ENCODE measurements at places on chromosomes 1 and 21. TPM values are rescaled to one million over a fixed set of nuclear protein-coding genes. Genes with fewer than 3 reads are reported as not detected.
A peak's percentile ranks its signal among the peaks of the same experiment; 100 is the strongest.

Gene TSPEAR
- 0.96 TPM for polyA plus RNA-seq

Gene MARCKSL1
- 388 TPM for polyA plus RNA-seq

DNA sequence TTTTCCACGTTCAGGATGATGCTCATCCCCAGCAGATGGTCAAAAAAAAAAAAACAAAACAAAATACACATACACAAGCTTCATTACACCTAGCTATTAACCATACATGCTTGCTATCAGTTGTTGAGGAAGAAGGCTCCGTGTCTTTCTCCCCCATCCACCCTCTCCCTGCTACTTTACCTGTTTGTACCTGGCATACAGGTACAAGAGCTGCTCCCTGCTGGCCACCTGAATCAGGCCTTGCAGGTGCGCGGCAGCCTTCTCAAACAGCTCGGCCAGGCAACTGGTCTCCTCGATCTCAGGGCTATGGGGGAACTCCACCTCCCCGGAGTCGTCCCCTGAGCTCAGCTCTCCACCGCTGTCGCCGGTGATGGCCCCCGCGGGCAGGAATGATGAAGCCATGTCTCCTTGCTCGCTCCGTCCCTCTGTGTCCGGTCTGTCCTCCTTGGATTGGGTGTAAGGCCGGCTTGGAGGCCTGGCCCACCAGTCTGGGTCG, 464 bp downstream of the ACBD6 start:
- no peak for DNase-seq

Gene POTED
- not detected for polyA plus RNA-seq

DNA sequence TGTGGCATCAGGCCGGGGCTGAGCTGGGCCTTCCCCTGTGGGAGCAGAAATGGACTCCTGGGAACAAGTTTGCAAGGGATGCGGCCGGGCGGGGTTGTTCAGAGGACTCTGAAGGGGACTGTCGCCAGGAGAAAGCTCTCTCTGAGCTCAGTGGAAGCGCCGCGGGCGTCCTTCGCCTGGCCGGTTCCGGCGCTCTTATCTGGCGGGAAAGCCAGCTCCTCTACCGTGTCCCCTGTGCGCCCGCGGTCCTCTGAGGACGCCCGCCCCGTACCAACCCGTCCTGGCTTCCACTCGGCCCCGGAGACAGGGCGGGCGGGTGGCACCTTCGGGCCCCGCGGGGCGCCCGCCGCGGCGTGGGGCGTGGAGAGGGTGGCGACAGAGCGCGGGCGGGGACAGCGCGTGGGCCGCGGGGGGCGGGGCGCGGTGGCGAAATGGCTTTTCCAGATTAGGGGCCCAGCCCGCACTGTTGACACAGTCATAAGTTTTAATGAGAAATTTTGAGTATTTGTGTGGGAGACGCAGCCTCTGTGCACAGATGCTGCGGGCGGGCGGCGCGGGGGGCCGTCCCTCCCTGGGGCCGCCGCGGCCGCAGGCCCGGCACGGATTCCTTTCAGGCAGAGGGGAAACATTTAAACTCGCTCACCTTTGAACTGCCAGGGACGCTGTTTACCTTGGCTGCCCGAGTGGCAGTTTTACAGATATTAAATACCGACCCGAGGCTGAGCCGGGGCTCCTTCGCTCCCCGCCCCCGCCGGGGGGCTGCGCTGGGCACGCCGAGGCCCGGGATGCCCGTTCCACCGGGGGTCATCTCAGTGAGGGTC, 70.2 kb downstream of the FOXD2 start:
- DNase-seq = peak; percentile 82

Gene THEM5
- polyA plus RNA-seq = 0.52 TPM

Gene HSD3B1
- polyA plus RNA-seq = 0.78 TPM

Gene OR6P1
- not detected for polyA plus RNA-seq

Gene ATP1A4
- 0.15 TPM for polyA plus RNA-seq

Gene SYT6
- polyA plus RNA-seq = 2.3 TPM

DNA sequence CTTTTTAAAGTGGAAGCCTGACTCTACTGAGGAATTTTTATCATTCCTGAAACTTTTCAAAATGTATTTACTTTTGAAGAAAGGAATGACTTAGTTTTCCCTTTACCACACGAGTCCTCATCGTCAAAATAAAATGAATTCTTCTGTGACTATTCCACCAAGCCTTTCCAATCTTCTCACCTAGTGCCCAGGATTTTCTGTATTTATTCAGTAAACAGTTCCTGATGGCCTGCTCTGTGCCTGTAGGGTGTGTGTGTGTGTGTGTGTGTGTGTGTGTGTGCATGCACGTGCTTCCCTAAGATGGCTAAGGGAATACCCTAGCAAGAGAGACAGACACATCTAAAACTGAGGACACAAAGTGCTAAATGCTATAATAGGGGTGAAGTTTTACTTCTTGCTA, 395.0 kb upstream of the USP24 start:
- no peak for DNase-seq

GRCh38 chr21:45220071-45220481, 67.6 kb downstream of the POFUT2 start:
- no peak for DNase-seq

DNA sequence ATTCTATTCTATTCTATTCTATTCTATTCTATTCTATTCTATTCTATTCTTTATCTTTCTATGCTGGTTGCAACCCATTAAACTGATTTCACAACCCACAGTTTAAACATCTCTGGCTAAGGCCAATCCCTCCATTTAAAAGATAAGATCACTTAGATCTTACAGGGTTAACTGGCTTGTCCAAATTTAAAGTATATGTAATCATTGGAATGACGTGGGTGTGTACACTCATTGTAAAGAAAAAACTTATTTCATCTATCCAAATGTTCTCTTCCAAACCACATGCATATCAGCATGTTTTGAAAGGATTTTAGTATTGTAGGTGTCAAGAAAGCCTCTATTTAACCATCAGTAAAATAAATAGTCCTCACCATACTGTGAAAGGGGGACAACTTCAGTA, 299.6 kb upstream of the RUNX1 start:
- DNase-seq = no peak

GRCh38 chr1:166197597-166197996, 30.8 kb upstream of the FAM78B start:
- no peak for DNase-seq

Gene OR2L2
- polyA plus RNA-seq = 0.13 TPM

GRCh38 chr1:209815490-209815889, 9.5 kb upstream of the IRF6 start:
- DNase-seq = no peak

- no peak for DNase-seq
Measured at GRCh38 chr1:209567698-209568175, 15.8 kb upstream of the CAMK1G start.

Gene ANGPTL7
- polyA plus RNA-seq = 0.10 TPM

GRCh38 chr1:83098791-83099190, 900.1 kb downstream of the TTLL7 start:
- DNase-seq = no peak

- no peak for DNase-seq
Measured at GRCh38 chr21:32604464-32604863, 7.7 kb downstream of the CFAP298 start.

Gene PHGDH
- 263 TPM for polyA plus RNA-seq

DNA sequence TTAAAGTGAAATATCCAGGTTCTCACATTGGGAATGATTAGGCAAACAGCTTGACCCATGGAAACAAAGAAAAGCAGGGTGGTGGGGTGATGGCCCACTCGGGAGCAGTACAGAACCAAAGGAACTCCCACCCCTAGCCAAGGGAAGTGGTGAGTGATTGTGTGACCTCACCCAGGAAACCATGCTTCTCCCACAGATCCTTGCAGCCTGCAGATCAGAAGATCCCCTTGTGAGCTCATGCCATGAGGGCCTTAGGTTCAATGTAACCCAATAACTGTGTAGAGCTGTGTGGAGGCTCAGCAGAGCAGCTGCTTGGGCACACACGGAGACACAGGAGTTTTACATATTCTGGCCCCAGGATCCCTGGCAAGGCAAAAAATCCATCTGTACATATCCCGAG, 311.8 kb upstream of the DPYD start:
- no peak for DNase-seq

GRCh38 chr1:202161151-202162046, 997 bp upstream of the PTPN7 start:
- no peak for DNase-seq

DNA sequence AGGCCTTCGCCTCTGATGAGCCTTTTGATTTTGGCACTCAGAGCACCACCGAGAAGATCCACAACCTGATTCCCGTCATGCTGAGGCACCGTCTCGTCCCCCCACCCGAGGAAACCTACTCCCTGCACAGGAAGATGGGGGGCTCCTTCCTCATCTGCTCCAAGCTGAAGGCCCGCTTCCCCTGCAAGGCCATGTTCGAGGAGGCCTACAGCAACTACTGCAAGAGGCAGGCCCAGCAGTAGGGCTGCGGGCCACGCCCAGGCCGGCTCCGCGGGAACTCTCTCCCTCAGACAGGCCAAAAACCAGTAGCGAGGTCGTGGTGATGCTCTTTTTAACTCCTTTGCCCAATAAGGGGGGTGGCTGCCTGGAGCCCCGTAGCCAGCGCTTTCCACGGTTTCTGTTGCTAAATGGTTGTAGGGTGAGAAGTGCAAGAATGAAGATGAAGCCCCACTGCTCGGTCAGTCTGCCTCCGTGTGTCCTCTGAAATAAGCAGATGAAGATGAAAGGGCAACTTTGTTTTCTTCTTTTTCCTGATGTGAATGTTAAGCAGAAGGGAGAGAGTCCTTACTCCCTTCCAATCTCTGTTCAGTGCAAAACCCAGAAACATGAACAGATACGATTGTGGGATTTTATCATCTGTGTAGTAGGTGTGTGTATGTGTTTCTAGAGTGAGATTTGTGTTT, 46.5 kb downstream of the COQ8A start:
- DNase-seq = no peak

Gene ADAM15
- polyA plus RNA-seq = 41.9 TPM

Gene AKR7A3
- polyA plus RNA-seq = 2.6 TPM

- no peak for DNase-seq
Measured at GRCh38 chr1:40664167-40664537, 1.3 kb downstream of the RIMS3 start.

DNA sequence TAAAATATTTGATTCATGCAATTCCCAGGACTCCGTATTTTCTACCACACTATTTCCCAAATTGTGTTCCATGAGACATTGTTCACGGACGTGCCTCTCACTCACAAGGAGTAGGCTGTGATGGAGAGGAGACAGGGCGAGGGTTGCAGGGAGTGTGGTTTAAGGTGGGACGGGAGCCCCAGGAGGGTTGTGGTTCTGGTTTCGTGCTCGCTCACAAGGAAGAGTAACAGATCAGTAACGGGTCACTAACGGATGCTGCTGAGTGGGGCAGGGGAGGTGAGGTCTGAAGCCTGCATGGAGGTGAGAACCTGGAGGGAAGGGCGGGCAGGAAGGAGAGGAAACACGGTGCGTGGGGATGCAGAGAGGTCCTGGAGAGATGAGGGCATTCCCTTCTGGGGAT, 28.8 kb downstream of the TFF3 start:
- DNase-seq = no peak

DNA sequence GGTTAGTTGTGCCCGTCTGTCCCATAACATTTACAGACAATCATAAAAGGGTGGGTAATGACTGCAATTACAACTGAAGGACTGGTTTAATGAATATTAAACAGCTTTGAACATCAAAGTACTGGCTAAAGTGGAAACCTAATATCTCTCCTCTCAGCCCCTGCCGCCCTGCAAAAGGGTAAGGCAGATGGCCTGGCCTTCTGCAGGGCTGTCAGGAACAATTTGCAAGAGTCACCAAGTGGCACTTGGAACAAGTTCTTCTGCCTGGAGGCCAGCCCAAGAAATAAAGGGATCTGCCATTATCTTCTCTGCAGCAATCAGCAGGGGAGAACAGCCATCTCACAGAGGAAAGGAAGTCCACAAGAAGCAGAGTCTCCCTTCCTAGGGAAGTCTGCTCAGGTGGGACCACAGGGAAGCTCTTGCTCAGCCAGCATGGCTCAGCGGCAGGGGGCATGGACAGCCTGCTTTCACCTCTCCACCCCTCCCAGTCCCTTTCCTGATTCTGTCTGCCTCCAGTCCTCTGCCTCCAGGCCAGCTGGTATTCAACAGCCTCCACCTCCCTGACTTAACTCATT, 96.1 kb downstream of the TRABD2B start:
- DNase-seq = no peak

DNA sequence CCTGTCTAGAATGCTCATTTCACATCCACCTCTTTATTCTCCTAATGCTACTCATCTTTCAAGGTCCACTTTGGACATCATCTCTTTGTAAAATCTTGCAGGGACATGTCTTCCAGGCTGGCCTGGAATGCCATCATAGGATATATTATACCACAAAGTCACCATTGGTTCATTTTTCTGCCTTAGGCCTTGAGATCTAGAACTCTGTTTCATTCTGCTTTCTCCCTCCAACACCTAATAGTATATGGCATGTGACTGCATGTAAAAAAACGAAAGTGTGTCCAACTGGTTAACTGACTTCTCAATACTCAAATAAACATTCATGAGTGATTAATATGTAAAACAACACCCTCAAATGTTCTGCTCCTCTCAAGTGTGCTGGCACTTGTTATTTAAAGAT, 84.1 kb downstream of the RGS2 start:
- no peak for DNase-seq

Gene TRAF3IP3
- 1.7 TPM for polyA plus RNA-seq

DNA sequence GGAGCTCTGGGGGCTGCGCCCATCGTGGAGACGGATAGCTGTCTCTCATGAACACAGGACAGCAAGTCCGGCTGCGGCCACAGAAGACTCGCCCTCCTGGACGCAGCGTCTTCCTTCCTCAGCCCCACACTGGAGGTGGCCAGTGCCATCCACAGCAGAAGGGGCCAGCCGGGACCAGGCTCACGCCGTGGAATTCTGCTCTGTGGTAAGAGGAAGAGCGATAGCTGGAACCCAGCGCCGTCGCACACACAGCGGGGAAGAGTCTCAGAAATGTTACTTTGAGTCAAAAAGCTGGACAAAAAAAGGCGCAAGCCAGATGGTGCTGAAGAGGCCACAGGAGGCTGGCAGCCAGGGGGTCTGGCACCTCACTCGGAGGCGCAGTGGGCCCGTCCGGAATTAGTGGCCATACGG, 113.9 kb upstream of the COL6A1 start:
- DNase-seq = no peak

All from left kidney (tissue), 8 donors.